ENCODE measurements at places on chromosomes 2 and 18. TPM values are rescaled to one million over a fixed set of nuclear protein-coding genes. Genes with fewer than 3 reads are reported as not detected.

The CDH19 gene
- 0.06 TPM for total RNA-seq

The VAMP5 gene
- 129 TPM for total RNA-seq

The KCNG2 gene
- not detected for total RNA-seq

The IFIH1 gene
- total RNA-seq = 8.4 TPM

The TUBB6 gene
- 1,152 TPM for total RNA-seq

The SPATA3 gene
- not detected for total RNA-seq

The GAREM2 gene
- under 0.01 TPM for total RNA-seq

The SLC16A14 gene
- total RNA-seq = 0.06 TPM

The KCNJ13 gene
- not detected for total RNA-seq

The TEX261 gene
- 50.3 TPM for total RNA-seq

The DSG1 gene
- total RNA-seq = not detected

The PROM2 gene
- 0.44 TPM for total RNA-seq

The MPV17 gene
- 32.4 TPM for total RNA-seq

The CCBE1 gene
- 1.2 TPM for total RNA-seq

The GKN2 gene
- not detected for total RNA-seq

The LTBP1 gene
- 9.2 TPM for total RNA-seq

The MC5R gene
- not detected for total RNA-seq

The IL1R1 gene
- 5.3 TPM for total RNA-seq

The MEP1B gene
- 0.25 TPM for total RNA-seq

The LGALSL gene
- 4.3 TPM for total RNA-seq

The DCAF17 gene
- total RNA-seq = 8.9 TPM

The UGT1A10 gene
- total RNA-seq = not detected

The PARD6G gene
- 25.0 TPM for total RNA-seq

The TLX2 gene
- total RNA-seq = not detected

The KCNS3 gene
- total RNA-seq = 0.31 TPM

The TRIM43B gene
- 0.16 TPM for total RNA-seq

The SERPINB13 gene
- not detected for total RNA-seq

The COPS7B gene
- total RNA-seq = 8.3 TPM

The C1GALT1C1L gene
- not detected for total RNA-seq

The SPP2 gene
- not detected for total RNA-seq

The ECEL1 gene
- not detected for total RNA-seq

The MDH1B gene
- 0.19 TPM for total RNA-seq

The MYO3B gene
- total RNA-seq = not detected

The EVX2 gene
- not detected for total RNA-seq

The CNGA3 gene
- not detected for total RNA-seq

The DNAH7 gene
- 0.06 TPM for total RNA-seq

The CTLA4 gene
- total RNA-seq = 0.16 TPM

The PTH2R gene
- total RNA-seq = not detected

Data from bladder microvascular endothelial cell (primary cell).